ENCODE measurements at places on chromosomes 2 and 18.
A peak's percentile ranks its signal among the peaks of the same experiment; 100 is the strongest.

DNA sequence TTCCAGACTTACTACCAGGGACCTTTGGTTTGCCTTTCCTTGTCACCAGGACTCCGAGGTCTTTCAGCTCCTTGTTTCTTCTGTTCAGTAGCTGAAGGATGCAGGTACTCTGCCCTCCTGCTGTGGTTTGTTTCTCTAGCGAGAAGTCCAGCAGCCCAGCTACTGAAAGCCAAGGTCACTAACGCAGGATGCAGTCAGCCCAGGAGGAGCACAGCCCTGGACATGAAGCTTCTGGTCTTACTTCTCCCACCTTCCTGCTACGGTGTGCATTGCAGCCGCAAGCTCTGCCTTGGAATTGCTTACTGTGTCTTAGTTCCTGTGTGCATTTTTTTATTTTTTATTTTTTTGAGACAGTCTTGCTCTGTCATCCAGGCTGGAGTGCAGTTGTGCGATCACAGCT, 62.4 kb downstream of the DGKD start:
- DNase-seq: no peak

DNA sequence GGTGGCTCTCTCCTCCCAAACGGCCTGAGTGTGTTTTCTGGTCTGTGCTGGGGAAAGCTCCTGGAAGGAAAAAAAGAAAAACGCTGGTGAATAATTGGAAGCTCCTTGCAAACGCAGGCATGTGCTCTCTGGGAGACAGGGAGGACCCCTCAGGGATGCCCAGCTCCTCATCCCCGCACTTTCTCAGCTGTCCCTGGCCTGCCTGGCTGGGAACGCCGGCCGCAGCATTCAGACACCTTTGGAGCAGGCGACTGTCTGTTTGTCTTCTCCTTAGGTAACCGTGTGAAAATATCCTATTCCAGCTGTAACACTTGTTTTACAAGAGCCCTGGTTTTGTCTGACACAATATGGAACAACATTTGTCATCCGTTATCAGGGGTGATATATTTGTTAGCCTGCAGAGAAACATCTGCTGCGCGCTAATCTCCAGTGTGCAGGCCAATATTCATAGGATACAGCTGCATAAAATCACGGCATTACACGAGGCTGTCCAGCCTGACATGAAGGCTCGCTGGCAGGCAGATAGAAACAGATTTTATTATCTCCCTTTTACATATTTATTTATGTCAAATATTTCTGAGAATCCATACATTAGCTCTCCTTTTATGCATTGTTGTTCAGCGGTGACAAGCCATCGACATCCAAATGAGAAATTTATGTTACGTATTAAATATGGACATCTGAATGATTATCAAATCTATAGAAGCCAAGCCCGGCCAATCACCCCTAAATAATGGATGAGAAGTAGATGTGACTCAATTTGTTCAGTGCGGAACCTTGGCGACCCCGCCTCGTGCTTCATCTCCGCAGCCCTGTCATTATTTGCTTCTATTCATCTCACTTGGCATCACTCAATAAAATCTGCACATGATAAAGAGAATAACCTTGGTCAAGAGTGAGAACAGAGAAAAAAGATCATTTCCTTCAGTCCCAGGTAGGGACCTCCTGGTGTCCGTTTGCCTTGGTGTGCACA, 675.1 kb upstream of the SALL3 start:
- no peak for DNase-seq

DNA sequence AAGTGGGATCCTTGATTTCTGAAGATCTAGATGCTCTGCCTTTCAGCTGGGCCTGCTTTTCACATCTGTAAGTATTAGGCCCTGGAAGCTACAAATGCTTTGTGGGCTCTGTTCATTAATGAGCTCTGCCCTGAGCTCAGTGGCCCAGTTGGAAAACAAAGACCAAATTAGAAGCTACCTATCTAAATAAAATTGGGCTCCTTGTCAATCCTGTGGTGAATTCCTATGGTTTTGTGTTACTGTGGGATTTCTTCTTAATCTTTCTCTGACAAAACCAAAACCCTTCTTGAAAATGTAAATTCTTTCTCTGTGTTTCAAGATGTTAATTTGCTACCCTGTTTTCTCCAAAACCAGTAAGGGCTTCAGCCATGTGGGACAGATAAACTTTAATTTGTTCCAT, 219.0 kb upstream of the HS6ST1 start:
- DNase-seq: no peak

GRCh38 chr2:75870651-75871137, 160.0 kb upstream of the GCFC2 start:
- DNase-seq: no peak

DNA sequence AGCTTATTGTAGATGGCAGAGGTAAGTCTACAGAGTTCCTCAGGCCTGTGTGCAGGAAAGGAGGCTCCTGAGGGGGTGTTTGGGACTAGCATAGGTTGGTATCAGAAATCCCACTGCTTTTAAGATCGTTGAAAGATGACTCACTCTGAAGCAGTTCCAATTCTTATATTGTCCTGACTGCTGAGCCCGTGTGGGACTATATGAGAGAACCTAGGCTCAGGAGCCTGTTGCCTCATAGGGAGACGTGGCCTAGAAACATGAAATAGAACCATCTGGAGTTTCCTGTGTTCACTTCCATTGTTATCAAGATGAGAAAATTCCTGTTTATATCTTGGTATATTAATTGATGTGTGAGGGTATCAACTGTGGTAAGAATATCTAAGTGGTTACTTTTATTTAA, 5.7 kb downstream of the CCT7 start:
- DNase-seq: peak; percentile 73

DNA sequence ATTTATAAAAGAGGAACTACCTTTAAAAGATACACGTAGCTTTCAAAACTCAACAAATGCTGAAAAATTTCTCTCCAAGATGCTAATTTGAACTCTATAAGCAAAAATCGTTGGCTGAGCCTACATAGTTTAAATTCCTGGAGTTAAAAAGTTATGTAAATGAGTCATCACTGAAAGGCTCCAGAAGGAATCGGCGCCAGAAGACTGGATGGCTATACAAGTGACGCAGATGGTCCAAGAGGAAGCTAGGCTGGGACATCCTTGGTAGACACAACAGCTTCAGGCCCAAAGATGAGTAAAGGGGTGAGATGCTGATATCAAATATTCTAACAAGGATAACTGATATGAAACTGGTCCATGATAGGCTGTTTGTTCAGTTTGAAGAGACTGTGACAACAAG, 22.8 kb upstream of the DNAH6 start:
- DNase-seq: peak; percentile 88

GRCh38 chr2:152477347-152478092, 142.5 kb downstream of the FMNL2 start:
- no peak for DNase-seq

- no peak for DNase-seq
These were observed 17.6 kb downstream of the PTPRM start for GRCh38 chr18:7584646-7585275.

Data from non-pigmented ciliary epithelial cell (primary cell).